ENCODE measurements at places on chromosomes 12 and 14.

- DNase-seq, result no peak
Measured at GRCh38 chr12:116299665-116300328, 22.3 kb upstream of the MED13L start.

DNA sequence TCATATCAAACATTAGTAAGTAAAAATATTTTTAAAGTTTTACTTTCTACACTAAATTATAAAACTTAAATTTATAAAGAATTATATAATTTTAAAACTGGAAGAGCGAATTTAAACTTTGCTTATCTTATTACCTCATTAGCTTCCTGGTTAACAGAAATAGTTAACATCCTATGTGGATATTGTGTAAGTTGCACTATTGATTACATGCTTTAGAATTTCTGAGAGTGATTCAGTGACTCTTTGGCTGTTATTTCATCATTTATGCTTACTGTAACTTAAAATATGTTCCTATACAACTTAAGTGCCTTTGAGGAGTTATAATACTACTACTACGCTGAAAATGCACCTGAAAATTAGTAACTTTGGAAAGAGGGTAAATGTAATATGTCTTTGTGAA lies 101.4 kb downstream of the FOXA1 start:
- no peak for DNase-seq

DNA sequence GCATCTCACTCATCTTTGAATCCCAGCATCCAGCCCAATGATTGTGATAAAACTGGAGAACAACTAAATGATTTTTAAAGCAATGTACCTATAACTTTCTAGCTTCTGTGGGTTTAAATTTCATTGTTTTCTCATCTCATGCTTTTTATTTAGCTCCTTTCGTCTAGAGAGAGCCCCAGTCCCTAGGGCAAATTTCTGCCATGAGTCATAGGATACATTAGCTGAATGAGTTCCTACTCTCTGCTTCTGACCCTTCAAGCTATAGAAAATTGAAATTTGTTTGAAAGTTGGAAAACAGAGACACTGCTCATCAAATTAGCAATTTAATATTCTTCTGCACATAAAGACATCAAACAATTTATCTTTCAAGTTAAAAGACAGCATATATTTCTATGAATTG lies 113.9 kb downstream of the KIF21A start:
- no peak for DNase-seq

DNA sequence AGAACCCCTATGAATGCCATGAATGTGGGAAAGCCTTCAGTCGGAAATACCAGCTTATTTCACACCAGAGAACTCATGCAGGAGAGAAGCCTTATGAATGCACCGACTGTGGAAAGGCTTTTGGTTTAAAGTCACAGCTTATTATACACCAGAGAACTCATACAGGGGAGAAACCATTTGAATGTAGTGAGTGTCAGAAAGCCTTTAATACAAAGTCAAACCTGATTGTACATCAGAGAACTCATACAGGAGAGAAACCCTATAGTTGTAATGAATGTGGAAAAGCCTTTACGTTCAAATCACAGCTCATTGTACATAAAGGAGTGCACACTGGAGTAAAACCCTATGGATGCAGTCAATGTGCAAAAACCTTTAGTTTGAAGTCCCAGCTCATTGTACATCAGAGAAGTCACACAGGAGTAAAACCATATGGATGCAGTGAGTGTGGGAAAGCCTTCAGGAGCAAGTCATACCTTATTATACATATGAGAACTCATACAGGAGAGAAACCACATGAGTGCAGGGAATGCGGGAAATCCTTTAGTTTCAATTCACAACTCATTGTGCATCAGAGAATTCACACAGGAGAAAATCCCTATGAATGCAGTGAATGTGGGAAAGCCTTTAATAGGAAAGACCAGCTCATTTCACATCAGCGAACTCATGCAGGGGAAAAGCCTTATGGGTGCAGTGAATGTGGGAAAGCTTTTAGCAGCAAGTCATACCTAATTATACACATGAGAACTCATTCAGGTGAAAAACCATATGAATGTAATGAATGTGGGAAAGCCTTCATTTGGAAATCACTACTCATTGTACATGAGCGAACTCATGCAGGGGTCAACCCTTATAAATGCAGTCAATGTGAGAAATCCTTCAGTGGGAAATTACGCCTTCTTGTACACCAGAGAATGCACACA lies 22.3 kb downstream of the ZNF268 start:
- DNase-seq, result no peak

GRCh38 chr12:44889162-44889561 lies 13.0 kb upstream of the NELL2 start:
- no peak for DNase-seq
